ENCODE measurements at places on chromosomes 16 and 17.

GRCh38 chr16:4968879-4969483 is 10.9 kb downstream of the SEC14L5 start:
- DNase-seq: no peak

GRCh38 chr16:4019371-4019791 is 96.9 kb downstream of the ADCY9 start:
- DNase-seq: no peak

DNA sequence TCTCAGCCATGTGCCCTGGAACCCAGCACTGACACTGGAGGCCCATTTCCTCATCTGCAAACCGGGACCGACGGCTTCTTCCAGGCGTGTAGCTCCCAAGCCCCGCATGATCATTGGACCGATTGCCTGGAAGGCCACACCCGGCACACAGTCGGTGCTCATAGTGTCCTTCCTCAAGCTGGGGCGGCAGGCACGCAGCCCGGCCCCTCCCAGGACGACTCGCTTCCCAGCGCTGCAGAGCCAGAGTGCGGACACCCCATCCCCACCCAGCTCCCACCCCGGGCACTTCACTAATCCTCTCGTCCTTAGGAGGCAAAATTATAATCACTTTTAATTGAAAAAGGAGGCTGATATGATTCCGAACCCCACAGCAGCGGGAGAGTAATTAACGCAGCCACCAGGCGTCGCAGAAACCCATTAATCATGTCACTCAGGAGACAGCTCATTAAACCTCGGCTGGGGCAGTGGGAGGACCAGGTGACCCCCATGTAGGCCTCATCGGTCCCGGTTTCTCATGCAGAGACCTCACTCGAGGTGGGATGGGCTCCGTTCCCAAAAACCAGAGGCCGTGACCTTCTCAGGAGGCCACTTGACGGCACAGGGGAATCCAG is 33.1 kb downstream of the ZNF469 start:
- no peak for DNase-seq

GRCh38 chr17:69725146-69725545 is 310.6 kb downstream of the MAP2K6 start:
- no peak for DNase-seq

DNA sequence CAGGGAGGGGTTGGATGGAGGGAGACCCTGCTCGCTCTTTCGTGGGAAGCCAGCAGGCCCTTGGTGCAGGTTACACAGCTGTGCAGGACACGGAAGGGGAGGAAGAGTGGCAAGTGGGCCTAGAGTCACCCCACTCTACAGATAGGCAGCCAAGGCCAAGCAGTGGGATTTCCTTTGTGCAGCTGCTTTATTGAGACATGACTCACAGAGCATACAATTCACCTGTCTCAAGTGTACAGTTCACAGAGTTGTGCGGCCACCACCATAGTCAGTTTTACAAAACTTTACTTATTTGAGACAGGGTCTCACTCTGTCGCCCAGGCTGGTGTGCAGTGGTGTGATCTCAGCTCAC is 91.2 kb upstream of the CIBAR2 start:
- no peak for DNase-seq

GRCh38 chr16:31215287-31216162 is 1.4 kb downstream of the PYDC1 start:
- no peak for DNase-seq

- peak; percentile 54 for DNase-seq
Observed at GRCh38 chr17:8016632-8017424, 14.4 kb downstream of the GUCY2D start.

- no peak for DNase-seq
Observed at GRCh38 chr17:49021095-49021767, 24.0 kb downstream of the IGF2BP1 start.

DNA sequence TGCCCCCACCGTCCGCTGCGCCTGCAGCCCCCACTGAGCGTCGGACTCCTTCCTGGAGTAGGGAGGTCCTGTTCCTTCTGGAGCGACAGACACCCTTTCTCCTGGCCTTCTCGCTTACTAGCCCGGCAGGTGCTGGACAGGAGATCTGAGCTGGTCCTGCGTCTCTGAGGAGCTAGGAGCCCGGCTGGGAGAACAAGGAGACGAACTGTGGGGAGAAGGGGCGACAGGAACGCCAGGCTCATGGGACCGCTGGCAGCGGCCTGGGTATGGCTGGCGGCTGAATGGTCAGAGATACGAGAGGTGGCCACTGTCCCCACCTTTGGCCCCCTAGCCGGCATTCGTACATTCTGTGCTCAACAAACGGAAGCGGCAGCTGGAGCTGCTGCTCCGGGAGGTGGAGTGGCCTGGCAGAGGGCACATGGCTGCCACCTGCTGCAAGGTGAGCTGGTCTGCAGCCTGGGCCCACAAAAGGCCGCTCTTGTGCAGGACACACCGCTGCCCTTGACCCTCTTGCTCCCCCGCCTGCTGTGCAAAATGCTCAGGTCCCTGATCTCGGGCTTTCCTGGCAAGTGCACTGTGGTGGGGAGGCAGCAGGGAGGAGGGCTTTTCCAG is 2066.7 kb downstream of the TP53TG3F start:
- no peak for DNase-seq

DNA sequence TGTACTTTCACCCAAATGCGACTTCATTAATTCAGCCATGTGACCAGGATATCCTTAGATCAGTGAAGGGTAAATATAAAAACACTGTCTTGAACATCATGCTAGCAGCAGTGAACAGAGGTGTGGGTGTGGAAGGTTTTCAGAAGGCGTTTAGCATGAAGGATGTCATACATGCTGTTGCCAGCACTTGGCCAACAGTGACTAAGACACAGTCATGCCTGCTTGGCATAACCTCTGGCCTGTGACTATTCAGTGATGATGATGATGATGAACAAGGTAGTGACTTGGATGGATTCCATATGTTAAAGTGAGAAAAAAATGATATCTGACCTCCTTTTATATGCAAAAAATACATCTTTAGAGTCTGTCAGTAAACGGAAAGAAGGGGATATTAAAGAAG is 97.9 kb downstream of the MAP2K4 start:
- no peak for DNase-seq

DNA sequence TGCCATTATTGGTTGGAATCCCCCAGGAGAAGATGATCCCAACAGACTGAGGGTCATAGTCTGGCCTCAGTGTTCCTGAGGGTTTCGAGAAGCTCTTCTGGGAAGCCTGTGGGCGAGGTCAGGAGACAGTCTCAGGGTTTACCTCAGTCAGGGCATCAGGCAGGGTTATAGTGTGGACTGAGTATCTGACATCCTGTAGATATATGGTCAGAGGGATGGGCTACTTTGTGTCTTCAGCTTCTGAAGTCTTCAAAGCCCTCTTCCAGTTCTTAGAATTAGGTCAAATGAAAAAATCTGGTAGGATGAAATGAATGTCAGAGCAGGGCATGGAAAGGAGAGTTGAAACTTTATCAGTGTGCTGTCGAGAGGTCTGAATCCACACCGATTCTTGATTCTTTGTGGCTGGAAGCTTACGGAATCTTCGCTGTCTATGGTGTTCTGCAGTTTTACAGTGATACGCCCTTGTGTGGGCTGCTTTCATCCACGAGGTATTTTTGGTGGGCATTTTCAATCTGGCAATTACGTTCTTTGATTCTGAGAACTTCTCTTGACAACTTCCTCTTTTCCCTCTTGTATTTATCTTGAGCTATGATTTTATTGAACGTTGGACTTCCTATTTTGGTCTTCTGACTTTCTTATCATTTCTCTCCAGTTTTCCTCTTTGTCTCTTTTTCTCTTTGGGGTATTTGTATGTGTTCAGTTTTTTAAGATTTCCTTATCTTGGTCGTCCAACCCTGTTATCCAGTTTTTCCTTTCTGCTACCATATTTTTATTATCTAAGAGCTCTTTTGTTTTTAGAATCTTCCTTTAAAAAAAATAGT is 30.4 kb downstream of the BPTF start:
- DNase-seq: no peak

DNA sequence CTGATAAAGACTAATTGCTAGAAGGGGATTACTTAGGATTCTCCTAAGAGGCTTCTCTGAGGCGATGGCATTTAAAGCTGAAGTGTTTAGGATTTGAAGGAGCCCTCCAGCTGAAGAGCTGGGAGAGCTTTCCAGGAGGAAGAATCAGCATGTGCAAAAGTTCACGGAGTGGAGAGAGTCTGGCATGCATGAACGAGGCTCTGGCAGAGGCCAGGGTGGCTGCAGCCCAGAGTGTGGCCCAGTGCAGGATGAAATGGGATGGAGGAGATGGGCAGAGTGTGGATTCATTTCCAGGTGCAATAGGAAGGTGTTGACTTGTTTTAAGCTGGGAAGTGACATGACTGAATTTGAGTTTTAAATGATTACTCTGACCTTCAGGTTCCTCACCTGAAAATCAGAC is 249.0 kb upstream of the CCL2 start:
- no peak for DNase-seq

DNA sequence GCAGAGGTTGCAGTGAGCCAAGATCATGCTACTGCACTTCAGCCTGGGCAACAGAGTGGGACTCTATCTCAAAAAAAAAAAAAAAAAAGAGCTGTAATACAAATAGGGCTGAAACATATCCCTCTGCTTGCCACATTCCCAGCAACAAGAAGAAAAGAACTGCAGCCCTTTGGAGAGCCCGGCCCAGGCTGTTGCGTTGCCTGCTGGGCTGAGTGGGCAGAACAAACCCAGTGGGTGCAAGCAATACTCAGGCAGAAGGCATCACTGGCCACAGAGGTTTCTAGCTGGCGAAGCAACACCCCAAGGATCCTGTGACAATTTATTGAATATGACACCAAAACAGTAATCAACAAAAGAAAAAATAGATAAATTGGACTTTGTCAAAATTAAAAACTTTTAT is 44.0 kb downstream of the PIGL start:
- DNase-seq: no peak

GRCh38 chr17:63623786-63624530 is 1.7 kb downstream of the MAP3K3 start:
- DNase-seq: no peak

DNA sequence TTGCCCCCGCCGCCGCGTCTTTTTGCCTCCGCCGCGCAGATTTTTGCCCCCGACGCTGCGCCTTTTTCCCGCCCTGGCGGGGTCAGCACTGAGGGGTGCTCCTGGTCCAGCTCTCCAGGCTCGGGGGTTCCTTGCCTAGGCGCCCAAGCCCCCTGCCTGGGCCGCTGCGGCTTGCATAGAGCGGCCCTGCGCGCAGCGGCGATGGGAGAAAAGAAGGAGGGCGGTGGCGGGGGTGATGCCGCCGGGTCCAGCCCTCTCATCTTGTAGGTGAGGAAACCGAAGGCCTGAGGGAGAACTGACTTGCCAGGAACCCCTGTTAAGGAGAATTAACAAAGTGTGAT is 330.8 kb upstream of the WSB1 start:
- no peak for DNase-seq

GRCh38 chr16:51607201-51607651 is 456.2 kb upstream of the SALL1 start:
- DNase-seq: no peak

GRCh38 chr17:1908699-1909309 is 79.0 kb downstream of the RPA1 start:
- peak; percentile 37 for DNase-seq

- peak; percentile 61 for DNase-seq
Observed at GRCh38 chr17:50269477-50270434, 4.5 kb upstream of the TMEM92 start.

DNA sequence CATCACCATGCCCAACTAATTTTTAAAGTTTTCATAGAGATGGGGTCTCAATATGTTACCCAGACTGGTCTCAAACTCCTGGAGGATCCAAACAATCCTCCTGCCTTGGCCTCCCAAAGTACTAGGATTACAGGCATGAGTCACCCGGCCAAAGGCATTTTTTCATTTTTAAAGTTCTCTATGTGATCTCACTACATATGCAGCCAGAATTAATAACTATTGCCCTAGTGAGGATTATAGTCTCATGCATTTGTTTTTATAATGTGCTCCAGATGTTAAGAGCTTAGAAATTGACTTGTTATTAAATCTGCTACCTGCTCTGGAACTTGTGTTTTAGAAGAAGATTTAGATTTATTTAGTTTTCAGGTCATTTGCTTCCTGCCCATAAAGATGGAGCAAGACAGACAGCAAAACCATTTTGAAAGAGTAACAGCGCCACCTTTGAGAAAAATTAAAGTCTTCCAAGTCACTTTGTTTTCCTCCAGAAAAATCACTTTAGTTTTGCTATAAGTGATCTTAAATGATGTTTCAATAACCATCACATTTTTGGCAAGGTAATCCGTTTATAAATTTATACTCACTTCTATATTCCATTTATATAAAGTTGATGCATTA is 79.5 kb downstream of the CA4 start:
- DNase-seq: no peak

GRCh38 chr17:81961087-81961511 is at the start of gene NOTUM:
NOTUM (minus strand) TSS chr17:81961187; CDS start chr17:81960909, 278 bp downstream.
- no peak for DNase-seq

DNA sequence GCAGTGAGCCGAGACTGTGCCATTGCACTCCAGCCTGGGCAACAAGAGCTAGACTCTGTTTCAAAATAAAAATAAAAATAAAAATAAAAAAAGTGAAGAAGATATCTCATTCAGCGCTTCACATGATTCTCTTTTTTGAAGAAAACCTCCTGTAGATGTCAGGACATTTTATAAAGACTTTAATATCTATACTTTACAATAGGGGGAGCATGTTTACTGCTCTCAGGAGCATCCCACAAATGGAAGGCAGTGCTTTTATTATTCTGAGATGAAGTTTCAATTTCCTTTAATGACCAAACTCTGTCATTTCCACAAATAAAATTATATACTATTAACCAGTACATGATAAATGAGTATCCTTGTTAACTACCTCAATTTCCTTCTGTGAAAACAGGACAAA is 118.7 kb upstream of the MYOCD start:
- DNase-seq: no peak

GRCh38 chr16:62751218-62751617 is 715.0 kb upstream of the CDH8 start:
- no peak for DNase-seq

DNA sequence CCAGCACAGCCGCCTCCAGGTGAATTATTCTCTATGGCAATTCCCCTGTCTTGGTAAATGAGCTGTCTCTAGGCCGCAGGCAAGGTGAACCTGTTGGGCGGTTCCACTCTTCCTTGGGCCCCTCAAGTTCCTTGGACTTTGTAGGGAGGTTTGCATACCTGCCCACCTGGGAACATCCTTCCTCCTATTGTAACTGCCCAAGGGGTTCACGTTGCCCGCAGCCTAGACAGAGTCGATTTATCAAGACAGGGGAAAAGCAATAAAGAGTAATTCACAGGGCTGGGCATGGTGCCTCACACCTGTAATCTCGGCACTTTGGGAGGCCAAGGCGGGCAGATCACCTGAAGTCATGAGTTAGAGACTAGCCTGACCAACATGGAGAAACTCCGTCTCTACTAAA is 122.5 kb downstream of the KCNJ18 start:
- no peak for DNase-seq

DNA sequence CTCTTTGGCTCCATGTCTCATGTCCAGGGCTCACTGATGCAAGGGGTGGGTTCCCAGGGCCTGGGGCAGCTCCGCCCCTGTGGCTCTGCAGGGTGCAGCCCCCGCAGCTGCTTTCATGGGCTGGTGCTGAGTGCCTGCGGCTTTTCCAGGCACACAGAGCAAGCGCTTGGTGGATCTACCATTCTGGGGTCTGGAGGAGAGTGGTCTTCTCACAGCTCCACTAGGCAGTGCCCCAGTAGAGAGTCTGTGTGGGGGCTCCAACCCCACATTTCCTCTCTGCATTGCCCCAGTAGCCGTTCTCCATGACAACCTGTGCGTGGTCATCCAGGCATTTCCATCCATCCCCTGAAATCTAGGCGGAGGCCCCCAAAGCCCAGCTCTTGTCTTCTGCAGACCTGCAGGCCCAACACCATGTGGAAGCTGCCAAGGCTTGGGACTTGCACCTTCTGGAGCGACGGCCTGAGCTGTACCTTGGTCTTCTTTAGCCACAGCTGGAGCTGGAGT is 5.2 kb downstream of the IL32 start:
- DNase-seq: no peak
